ENCODE measurements at places on chromosomes 1 and 21.

GRCh38 chr1:46589529-46589928 is 14.5 kb downstream of the MKNK1 start:
- no peak for DNase-seq

- DNase-seq, result no peak
These were observed 276.3 kb upstream of the PTBP2 start for GRCh38 chr1:96445302-96445701.

DNA sequence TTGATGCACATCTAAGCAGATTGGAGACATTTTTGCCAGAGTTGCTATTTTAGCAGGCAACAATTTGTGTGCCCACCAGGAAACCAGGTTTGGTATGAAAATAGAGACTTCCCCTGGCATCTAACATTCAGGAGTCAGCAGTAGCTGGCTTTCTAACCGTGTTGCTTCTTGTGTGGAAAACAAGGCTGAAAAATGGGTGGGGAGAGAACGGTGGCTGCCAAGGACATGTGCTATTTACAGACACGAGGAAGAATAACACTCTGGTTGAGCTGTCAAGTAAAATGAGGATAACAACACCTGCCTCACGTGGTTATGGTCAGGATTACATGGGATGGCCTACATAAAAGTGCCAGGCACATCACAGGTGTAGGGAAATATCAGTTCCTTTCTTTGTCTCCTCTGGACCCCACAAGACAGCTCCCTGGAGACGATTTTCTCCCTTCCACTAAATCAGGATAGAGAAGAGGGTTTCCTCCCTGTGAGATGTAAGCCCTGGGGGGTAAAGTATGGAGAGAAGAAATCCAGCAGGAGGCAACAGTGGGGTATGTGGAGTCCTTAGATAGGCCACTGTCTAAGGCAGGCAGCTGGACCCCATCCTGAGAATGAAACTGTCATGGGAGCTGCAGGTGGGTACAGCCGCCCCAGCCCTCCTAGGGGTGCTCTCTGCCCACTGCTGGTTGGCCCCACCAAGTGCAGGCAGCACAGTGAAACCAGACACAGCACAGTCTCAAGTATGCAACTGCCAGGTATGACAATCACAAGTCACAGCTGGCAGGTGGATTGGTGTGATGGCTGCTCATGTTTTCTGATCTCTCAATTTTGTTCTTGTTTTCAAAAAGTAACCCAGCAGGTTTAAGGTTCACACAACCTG is 80.3 kb downstream of the TENT5C start:
- DNase-seq, result no peak

DNA sequence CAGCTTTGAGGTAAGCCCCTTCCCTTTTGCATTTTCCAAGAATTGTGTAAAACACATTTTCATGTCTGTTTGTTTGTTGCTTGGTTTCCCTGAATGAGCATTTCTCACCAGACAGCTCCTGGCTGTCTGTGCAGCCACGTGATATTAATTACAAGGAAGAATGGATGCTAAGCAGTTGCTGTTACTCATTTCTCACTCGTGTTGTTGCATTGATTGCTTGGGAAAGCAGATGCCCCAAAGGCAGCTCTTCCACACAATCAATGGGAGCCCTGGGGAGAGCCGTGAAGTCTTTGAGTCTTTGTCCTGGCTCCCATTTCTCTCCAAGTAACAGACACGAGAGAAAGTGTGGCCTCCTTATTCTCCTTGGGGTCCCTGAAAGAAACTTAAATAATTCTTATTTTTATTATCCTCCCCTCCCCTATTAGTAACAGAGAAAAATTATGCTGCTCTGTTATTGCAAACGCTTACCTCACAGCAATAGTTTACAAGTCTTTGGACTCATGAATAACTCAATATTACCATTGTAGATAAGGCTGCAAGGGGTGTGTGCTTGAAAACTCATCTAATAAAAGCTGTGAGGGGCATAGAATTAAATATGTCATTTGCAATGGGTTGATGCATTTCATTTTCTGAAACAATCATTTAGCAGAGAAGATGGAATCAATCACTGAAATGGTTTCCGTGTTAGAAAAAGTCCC is 127.7 kb upstream of the CAMK1G start:
- DNase-seq, result no peak

DNA sequence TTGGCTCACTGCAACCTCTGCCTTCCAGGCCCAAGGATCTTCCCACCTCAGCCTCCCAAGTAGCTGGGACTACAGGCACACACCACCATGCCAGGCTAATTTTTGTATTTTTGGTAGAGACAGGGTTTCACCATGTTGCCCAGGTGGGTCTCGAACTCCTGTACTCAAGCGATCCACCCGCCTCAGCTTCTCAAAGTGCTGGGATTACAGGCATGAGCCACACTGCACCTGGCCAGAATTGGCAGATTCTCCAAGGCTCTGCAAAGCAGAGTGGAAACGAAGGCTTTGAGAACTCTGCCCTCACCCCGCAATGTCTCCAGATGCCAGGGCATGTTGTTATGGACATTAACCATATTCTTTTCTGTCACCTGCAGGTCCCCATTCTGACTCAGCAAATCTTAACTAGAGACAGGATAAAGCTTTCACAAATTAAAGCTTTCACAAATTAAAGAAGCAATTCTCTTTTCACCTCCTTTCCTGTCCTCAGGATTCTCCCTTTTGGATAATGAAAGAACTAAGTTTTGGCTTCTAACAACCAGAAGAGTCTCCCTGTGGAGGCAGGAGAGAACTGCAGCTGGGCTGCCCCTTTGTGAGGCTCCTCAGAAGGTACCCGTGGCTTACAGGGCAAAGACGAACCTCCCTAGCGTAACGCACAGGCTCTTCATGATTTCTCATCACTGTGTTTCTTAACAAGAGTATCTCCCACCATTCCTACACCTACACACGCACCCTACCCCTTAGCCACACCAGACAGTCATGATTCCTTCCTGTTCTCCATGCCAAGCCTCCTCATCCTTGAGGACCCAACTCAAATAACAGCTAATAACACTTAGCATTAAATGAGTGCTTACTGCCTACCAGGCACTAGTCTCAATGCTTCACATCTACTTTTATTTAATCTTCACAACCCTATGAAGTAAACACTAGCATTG is 29.8 kb downstream of the GPA33 start:
- no peak for DNase-seq

GRCh38 chr1:66693856-66694255 is 58.4 kb upstream of the DYNLT5 start:
- DNase-seq, result no peak

DNA sequence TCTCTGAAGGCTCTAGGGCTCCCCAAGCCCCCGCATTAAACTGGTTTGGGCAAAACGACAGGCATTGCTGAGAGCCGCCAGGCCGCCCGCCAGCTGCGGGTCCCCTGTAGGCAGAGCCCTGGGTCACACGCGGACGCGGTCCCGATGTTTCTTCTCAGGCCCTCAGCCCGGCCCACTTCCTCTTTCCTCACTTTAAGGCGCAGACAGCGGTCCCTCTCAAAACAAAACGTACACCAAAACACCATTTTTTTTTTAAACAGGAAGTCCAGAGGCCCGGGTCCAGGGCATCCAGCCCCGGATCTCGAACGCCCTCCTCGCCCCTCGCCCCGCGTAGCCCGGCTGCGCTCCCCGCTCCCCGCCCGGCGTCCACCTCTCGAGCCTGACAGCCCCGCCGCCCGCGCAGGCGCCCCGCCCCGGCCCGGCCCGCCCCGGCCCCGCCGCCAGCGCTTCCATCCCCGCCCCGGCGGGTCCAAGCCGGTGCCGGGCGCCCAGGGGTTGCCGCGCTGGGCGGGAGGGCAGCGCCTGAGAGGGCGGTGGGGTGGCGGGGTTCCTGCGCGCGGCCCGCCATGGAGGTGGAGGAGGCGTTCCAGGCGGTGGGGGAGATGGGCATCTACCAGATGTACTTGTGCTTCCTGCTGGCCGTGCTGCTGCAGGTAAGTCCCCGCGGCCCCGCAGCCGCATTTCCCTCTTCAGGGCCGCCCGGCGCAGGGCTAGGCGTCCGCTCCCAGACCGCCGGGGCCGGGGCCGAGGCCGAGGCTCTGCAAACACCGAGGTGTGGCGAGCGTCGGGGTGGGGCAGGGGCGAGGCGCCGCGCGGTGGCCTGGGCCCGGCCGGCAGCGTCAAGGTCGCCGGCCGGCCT is at the start of gene SLC22A15:
TSS of gene SLC22A15 (plus strand) at position 452 of the 859 bp plus-strand sequence. CDS start at position 567, 115 bp downstream.
- peak; percentile 33 for DNase-seq

GRCh38 chr1:26719205-26719604 is 23.4 kb downstream of the ARID1A start:
- no peak for DNase-seq

GRCh38 chr1:53543778-53544695 is 84.8 kb downstream of the DMRTB1 start:
- DNase-seq, result no peak

- no peak for DNase-seq
These were observed 187.6 kb downstream of the MATN1 start for GRCh38 chr1:30535595-30536325.

DNA sequence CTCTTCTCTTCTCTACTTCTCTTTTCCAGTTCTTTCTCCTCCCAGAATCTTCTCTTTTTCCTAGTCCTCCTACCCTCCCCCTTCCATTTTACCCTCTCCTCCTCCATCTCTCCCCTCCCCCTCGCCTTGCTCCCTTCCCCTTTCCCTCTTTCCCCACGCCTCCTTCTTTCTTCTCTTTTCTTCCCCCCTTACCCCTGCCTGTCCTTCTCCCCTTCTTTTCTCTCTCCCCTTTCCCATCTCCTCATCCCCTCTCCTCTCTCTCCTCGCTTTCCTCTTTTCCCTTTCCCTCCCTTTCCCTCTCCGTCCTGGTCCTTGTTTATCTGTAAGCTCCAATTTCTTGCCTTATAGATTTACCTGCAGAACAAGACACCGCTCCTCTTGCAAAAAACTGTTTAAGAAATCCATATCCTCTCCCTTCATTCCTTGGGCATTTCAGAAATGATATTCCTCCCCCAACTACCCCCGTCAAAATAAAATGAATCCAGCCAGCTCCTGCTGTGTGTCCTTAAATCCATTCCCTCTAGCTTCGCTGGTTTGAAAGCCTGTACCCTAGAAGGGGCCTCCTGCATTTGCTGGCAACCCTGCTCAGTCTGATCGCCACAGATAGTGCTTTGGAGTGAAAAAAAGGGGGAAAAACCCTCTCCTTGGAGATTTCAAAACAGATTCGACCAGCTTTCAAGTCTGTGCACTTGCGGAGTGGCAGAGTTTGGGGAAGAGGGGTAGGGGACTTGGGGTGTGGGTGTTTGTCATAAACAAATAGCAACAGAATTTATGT is 89.4 kb downstream of the PAPPA2 start:
- no peak for DNase-seq

DNA sequence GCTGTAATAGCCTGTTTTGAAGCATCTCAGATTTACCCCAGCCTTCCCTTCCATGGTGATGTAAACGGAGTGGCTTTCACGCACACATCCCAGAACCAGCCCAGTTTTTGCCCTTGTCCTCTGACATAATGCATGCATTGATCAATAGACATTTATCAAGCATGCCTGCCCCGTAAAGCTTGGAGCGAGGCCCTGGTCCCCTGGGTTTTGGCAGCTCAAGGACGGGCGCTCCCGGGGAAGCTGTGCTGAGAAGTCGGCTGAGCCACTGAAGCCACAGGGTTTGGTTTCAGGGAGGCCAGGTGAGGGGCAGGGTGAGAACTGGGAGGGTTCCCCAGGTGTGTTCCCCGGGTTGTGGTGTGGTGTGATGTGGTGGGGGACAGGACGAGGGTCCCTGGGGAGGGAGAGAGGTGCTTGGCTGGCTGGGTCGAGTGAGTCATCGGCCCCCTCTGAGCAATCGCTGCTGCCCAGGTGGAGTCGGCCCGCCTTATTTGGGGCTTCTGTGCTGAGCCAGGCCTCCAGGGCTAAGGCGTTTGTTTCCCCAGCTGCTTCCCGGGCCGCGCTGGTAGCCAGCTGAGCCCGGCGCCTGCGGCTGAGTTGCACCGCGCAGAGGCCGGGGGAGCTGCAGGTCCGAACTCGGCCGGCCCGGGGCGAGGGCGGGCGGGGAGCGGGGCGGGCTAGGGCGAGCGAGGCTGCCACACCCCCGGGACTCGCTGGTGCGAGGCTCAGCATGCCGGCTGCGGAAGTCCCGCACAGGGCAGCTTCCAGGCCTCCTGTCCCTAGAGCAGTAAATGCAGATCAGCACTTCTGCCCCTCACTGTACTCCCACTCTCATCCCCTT is 23.6 kb downstream of the ATP2B4 start:
- peak; percentile 27 for DNase-seq

DNA sequence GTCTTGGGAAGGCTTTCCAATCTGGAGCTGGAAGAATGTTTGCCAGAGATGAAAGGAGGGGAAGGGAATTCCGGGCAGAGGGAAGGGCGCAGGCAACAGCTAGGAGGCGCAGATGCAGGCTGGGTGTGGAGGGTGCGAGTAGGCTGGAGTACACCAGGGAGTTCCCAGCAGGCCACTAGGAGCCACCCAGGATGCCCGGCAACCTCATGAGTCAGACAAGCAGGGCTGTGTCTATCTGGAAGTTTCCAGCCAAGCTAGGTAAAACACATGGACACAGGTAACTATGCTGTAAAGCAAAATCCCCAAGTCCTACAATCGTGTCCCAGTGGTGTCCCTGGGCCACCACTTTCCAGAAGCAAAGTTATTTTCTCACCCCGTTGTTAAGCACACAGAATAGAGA is 990 bp upstream of the NBL1 start:
- no peak for DNase-seq

- no peak for DNase-seq
These were observed 10.7 kb upstream of the COL16A1 start for GRCh38 chr1:31714442-31715086.

DNA sequence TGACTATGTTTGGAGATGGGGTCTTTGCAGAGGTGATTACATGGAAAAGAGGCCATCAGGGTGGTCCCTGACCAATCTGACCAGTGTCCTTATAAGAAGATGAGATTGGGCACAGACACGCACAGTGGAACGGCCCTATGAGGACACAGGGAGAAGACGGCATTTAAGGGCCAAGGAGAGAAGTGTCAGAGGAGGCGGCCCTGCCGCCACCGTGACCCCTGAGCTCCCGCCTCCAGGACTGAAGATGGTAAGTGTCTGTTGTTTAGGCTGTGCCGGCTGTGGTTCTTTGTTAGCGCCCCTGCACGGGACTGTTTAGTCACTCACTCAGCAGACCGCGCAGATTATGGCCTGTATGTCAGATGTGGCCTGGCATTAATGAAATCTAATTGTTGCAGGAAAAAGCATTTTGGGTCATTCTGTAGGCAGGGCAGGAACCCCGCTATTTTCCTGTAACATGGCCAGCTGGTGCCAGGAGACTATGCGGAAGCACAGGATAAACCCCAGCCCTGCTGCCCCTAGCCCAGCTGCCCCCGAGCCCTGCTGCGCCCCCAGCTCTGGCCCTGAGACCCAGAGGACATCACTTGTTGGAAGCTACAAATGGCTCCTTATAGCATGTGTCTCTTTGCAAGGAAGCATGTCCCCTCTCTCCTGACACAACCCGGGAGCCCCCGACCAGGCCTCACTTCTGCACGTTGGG is 53.7 kb upstream of the RIPK4 start:
- no peak for DNase-seq

DNA sequence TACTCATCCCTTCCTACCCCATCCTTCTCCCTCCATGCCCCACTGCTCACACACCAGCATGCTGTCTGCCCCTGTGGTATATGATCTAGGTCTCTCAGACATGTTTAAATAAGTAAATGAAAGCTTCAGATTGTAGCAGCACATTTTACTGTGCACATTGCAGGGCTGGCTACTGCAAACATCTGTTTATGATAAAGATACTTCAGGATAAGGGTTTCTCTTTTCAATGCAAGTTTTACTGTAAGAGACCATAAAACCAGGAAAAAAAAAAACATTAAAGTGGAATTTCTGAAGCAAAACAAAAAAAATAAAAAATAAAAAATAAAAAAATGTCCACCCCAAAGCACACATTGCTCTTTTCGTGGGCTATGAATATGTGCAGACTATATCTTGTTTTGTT is 184.4 kb downstream of the USH2A start:
- no peak for DNase-seq
